AG04450 (cell line): ENCODE measurements at places on chromosomes 2 and 18.

DNA sequence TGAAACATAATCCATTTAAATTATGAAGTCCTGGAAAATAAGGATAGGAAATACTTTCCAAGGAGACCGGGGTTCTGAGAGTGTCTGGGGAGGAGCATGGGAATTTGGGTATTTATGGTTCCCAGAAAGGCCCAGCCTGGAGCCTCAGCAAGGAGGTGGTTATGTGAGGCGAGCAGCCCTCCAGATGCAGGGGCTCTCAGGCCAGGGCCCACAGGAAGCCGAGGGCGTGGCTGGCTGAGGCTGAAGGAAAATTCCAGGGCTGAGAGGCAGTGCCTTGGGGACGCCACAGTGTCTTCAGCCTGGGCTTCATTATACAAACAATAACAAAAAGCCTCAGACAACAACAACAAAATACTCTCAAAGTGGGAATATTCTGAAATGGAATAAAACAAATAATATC, 86.9 kb upstream of the SERPINE2 start:
- DNase-seq = no peak

- no peak for DNase-seq
These were observed 45.3 kb upstream of the RFX8 start for GRCh38 chr2:101520246-101520645.

DNA sequence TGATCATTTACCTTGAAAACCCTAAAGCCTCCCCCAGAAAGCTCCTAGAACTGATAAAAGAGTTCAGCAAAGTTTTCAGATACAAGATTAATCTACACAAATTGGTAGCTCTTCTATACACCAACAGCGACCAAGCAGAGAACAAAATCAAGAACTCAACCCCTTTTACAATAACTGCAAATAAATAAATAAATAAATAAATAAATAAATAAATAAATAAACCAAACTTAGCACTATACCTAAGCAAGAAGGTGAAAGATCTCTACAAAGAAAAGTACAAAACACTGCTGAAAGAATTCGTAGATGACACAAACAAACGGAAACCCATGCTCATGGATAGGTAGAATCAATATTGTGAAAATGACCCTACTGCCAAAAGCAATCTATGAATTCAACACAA, 182.0 kb upstream of the RND3 start:
- DNase-seq = no peak

DNA sequence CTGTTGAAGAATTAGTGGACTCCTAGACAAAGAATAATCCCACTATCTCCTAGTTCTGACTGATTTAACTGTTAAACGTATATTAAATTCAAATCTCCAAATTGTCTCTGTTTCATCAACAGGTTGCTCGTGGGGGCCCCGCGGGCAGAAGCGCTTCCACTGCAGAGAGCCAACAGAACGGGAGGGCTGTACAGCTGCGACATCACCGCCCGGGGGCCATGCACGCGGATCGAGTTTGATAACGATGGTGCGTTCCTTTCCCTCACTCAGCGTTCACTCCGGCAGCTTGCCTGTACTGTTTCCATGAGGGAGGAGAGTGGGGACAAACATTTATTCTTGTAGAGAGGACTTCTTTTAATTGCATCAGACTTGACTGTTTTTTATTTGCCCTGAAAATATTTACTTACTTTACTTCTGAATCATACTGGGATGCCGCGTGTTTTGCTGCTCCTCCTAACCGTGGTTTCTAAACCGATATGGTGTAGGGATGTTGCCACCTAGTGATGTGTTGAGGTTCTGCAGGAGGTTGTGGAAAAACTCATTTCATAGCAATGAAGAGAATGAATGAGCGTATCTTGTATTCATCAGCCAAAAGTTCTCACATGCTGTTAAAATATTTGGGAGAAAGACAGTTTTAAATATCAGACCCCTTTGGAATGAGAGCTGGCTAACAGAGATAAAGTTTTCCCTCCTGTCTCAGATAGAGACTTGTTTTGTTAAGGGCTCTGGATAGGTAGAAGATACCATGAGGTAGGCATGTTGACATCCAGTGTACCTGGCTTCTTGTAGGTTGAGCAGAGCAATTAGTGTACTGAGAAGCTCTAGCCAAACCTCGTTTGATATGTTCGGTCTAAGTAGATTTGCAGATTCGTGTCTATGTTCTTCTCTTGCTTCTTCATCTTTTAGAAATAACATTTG, 38.3 kb downstream of the ITGA6 start:
- peak; percentile 72 for DNase-seq

DNA sequence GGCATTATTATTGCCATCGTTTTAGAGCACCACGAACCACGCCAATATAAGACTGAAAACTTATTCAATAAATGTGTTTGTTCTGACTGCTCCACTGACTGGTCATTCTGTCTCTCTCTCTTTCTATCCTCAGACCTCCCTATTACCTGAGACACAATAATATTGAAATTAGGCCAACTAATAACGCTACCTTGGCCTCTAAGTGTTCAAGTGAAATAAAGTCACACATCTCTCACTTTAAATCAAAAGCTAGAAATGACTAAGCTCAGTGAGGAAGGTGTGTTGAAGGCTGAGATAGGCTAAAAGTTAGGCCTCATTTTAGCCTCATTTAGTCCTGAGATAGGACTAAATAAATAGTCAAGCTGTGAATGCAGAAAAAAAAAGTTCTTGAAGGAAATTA, 38.8 kb downstream of the G6PC2 start:
- DNase-seq = no peak

- DNase-seq = no peak
These were observed 214.4 kb upstream of the RASGRP3 start for GRCh38 chr2:33262097-33262496.

DNA sequence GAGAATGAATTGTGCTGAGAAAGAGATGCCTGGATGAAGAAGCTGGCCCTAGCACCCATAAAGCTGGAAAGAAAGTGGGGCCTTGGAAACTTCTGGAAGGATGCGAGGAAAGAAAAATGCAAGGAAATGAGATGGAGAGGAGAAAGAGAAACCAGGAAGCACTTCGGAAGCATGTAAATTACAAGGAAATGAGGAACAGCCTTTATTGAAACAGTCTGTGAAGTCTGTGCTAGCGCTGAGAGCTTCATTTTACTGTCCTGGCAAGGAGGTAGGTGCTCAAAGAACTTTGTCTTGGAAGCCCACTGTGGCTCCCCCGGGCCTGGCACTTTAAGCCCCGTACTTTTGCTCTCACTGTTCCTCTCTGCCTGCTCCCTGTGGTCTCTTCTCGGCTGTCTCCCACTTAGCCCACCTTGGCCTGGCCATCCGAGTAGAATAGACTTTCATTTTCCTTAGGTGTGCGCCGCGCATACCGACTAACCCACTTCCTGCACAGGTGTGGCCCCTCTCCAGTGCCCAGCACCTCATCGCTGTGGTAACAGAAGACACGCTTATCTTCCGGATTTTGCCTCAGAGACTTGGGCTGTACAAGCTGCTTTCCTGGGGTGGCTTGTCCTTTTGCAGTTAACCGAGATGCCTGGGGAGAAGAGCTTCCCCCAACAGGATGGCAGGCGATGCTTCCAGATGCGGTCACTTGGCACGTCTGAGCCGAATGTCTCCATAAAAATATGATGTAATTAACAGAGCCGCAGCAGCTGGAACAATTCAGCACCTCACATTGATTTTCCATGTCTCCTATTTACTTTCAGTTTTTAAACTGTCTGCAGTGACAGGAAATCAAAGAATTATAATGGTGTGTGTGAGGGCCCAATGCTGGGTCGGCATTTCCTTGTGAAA, 199.6 kb downstream of the HRH4 start:
- no peak for DNase-seq

DNA sequence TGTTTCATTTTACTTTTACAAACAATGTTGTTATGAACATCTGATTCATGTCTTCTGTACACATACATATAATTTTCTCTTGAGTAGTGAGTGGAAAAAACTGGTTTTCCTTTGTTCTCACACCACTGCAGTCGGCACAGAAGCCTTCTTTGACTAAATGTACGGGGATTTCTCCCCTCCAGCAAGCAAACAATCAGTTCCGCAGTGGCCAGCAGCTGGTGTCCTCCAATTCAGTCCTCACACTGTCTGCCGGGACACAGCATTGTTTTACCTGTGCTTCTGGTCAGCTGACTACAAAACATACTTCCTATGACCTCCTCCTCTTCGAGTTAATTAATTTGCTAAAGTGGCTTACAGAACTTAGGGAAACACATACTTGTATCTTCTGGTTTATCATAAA, 202.8 kb downstream of the WDR7 start:
- no peak for DNase-seq

- peak; percentile 13 for DNase-seq
These were observed 1519.9 kb upstream of the ACVR2A start for GRCh38 chr2:146324951-146325350.

GRCh38 chr2:143645921-143646645, 516.9 kb downstream of the ARHGAP15 start:
- DNase-seq = no peak

DNA sequence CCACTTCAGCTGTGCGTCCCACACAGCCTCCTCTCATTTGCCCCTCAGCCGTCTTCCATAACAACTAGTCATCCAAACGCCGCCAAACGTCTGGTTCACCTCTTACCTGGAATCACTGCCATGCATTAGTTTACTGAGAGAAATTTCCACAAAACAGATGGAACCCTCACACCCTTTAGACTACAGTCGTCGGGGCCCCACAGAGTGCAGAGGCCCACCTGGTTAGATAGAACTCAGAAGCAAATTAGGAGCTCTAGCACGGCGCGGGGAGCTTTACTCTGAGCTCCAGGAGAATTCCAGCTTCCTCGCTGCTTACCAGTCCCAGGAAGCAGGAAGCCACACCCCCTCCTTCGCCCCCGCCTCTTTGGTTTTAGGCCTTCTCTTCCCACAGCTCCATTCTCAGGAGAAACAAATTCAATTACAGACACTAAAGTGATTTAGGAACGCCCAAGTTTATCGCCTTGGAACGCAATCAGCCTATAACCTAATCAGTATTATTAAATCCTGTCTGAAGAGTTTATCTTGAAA, 9.4 kb downstream of the RNU2-63P start:
- DNase-seq = no peak

DNA sequence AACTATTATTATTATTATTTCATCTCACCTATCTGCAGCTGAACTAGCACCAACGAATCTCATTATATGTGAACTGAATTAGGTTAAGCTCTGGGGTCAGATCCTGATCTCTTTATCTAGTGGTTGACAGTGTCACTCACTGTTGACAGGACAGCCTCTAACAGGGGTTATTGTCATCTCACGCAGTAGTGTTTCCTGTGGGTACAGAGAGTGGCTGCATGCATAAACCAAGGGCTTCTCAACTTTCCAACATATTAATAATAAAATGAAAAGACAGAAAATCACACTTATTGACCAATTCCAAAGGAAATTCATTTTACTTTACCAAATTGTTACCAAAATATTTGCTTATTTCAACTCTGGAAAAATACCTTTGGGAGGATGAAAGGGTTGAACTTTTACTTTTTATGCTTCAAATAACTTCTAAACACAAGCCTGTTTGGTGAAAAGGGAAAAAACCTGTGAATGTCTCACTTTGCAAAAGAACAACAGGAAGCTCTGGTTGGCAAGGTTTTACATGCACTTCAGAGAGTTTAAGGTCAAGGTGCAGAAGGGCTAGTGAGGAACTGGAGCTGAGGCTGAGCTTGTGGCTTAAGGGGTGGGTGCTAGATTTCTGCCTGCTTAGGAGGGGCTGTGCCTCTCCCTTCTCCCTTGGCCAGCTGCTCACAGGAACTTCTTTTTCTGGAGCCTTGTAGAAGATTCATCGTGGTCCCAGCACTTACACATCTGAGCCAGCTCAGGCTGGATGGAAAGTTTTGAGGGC, 72.6 kb downstream of the CTAGE1 start:
- DNase-seq = no peak

GRCh38 chr2:86027922-86028765, 77.5 kb downstream of the POLR1A start:
- DNase-seq = no peak

DNA sequence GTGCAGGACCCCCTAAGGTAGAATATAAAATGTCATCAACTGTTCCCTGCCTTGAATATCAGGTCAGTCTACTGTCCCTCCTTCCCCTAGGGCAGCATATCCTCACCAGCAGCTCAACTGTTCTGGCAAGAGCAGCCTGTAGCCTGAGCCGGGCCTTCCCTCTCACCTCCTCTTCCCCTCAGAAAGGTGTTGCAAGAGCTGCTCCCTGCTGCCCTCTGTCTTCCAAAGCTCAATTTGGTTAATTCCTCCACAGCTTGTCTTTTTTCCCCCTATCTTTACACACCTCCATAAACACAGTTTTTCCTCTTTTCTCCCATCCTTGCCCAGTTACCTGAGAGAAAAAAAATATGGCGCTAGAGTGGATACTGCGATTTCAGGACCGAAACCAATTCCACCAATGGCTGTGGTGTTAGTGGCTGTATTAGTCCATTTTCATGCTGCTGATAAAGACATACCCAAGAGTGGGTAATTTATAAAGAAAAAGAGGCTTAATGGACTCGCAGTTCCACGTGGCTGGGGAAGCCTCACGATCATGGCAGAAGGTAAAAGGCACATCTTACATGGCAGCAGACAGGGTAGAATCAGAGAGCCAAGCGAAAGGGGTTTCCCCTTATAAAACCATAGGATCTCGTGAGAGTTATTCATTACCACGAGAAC, 184.7 kb downstream of the MREG start:
- no peak for DNase-seq

DNA sequence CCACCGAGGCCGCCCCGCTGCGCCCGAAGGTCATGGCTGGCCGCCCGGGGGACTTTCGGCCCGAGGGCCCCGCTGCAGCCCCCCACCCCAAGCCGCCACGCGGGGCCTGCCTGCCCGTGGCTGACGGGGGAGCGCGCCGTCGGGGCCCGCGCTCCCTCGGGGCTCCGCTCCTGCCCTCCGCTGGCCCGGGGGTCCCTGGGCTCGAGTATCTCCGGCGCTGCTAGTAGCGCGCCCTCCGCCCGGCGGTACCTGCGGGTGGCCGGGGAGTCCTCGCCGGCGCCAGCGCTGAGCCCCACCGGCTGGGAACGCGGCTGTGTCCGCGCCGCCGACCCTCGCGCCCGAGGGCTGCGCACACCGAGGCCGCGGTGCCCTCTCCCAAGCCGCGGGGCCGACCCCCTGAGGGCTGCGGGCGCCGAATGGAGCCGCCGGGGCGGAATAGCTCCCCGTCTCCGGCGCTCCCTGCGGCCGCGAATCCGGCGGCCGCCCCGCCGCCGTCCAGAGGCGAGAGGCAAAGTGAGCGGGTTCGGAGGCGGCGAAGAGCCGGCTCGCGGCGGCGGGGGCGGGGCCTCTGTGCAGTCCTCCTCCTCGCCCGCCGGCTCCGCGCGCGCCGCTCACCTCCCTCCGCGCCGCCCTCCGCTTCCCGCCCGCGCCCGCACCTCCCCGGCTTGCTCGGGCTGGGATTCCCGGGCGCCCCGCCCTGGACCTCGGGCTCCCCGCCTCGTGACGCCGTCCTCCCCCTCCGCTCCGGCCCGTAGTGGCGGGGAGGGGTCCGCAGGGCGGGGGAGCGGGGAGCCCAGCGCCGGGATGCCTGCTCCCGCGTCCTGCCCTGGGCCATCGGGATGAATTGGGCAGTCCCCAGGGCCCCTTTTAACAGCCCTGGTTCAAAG, at the start of gene KCNG3:
KCNG3 (minus strand) TSS at position 515 of the 887 bp plus-strand sequence; CDS start at position 34, 481 bp downstream.
- no peak for DNase-seq
